ENCODE measurements at places on chromosomes 1 and 21.
A peak's percentile ranks its signal among the peaks of the same experiment; 100 is the strongest.

- DNase-seq, result no peak
Measured at GRCh38 chr21:41258617-41259016, 58.0 kb upstream of the FAM3B start.

GRCh38 chr1:155760751-155761475 lies 72.0 kb downstream of the DAP3 start:
- no peak for DNase-seq

DNA sequence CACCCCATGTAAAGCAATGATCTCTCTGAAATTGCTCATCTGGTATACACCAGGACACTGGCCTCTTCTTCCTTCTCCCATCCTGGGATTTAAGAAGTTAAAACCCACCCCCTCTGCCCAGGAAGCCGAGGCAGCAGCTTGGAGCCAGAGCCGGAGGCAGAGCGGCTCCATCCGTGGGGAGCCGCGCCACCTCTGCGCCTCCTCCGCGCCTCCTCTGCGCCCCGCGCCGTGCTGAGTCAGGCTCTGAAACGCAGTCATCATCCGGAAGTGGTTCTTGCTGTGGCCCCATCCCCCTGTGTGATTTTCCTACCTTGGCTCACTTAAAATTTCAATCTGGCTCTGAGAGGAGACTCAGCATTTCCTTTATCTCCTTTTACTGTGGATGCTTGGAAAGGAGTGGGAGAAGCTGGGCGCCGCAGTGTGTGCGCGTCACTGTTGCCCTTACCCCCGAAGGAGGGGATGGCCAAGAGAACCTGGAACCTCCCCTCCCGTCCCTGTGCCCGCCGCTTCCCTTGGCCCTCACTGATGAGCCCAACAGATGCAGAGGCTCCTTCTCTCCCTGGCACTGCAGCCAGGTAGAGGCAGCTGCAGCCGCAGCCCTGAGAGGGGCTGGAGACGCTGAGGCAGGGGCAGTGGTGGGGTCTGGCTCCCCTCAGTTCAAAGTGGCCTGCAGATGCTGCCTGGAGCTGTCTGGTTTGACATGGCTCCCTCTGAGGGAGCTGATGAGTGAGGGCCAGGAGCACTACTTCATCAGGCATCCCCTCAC lies 15.3 kb upstream of the NPHP4 start:
- DNase-seq, result no peak

DNA sequence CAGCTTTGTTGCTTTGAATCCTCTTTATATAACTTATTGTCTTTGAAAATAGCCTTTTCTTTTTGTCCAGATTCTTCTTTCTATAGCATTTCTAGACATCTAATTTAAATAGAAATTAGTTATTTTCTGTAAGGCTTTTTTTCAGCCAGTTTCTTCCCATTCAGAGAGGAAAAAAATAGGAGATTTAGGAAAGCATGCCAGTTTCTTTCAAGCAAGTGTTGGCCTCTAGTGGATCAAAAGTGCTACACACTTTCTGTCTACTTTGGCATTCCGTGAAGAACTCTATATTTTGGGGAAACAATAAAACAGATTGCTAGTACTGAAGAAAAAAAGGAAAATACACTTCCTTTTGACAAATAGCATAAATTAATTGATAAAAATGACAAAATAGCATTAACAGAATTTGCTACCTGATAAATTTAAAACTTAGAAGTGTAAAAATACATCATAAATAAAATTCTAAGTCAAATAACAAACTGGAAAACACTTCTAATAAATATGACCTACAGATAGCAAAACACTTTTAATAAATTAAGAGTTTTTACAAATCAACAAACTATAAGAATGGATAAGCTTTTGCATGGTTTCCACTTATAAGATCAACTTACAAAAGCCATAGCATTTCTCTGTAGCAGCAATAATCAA lies 13.1 kb upstream of the EXO1 start:
- DNase-seq, result no peak

- no peak for DNase-seq
Measured at GRCh38 chr21:42421018-42421793, 17.5 kb downstream of the UBASH3A start.

GRCh38 chr1:1120096-1120495 lies 4.2 kb upstream of the C1orf159 start:
- no peak for DNase-seq

DNA sequence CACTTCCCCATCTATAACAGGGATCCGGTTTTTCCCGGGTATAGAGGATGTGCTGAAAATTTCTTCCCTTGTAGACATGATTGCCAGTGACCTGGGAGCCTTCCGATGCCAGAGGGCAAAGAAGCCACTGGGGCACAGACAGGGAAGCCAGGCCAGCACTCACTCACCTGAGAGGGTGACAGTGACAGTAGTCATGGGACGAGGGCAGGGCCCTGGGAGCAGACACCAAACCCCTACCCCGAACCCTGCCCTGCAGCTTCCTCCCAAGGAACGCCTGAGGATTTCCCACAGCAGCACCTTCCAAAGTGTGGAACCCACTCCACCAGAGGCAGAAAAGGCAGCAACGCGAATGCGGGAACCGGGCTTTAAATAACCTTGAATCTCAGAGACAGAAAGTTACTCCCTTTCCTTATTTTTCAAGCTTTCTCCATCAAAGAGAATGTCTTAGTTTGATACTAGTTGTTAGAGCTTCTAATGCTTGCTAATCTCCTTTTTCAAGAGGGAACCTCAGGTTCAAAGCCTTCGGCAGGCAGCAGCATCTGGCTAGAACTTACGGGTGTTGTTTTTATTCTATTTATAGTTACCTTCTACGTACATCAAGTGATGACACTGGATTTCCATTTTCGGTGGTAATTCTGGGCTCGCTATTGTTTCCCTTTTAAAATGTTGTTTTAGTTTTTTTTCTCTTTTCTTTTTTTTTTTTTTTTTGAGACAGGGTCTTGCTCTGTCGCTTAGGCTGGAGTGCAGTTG lies 2.8 kb downstream of the DDOST start:
- DNase-seq, result no peak

- no peak for DNase-seq
Measured at GRCh38 chr1:24536391-24536840, 19.5 kb upstream of the NCMAP start.

DNA sequence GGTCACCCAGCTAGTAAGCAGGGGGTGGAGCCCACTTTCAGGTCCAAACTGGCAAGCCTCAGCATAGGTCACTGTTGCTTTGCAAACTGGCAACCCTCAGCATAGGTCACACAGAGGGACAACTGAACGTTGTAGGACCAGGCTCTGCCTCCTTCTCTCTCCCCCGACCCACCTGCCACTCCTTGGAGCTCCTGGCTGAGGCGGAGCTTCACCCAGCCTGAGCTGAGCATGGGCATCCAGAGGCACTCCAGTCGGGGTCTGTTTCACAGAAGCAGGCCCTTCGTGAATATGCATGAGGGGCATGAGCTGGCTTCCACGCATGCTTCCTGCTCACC lies 24.2 kb downstream of the CAPZB start:
- DNase-seq, result no peak

GRCh38 chr21:39064325-39065012 lies 118.8 kb downstream of the PSMG1 start:
- DNase-seq, result no peak

- no peak for DNase-seq
Measured at GRCh38 chr1:65079941-65080340, 68.1 kb upstream of the AK4 start.

DNA sequence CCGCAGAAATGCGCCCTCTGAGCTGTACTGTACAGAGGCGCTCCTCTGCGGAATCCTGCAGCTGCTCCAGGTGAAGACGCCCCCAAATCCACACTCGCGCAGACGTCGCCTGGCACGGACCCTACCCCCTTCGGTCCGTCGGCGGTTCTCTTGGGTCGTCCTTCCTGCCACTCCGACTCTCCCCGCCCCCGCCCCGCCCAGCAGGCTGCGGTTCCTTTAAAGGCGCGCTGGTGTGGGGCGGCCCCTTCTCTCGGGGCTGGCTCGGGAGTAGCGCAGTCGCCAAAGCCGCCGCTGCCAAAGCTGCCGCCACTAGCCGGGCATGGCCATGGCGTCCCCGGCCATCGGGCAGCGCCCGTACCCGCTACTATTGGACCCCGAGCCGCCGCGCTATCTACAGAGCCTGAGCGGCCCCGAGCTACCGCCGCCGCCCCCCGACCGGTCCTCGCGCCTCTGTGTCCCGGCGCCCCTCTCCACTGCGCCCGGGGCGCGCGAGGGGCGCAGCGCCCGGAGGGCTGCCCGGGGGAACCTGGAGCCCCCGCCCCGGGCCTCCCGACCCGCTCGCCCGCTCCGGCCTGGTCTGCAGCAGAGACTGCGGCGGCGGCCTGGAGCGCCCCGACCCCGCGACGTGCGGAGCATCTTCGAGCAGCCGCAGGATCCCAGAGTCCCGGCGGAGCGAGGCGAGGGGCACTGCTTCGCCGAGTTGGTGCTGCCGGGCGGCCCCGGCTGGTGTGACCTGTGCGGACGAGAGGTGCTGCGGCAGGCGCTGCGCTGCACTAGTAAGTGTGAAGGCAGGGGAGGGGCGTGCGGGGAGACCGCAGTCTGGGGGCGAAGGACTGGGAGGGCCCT lies at the start of gene RASSF5:
Gene RASSF5, plus strand, starts transcription at position 248 of the 846 bp plus-strand sequence. Its CDS starts 72 bp downstream, at position 320.
- peak; percentile 69 for DNase-seq

GRCh38 chr1:94515296-94515947 lies 26.1 kb downstream of the F3 start:
- no peak for DNase-seq

DNA sequence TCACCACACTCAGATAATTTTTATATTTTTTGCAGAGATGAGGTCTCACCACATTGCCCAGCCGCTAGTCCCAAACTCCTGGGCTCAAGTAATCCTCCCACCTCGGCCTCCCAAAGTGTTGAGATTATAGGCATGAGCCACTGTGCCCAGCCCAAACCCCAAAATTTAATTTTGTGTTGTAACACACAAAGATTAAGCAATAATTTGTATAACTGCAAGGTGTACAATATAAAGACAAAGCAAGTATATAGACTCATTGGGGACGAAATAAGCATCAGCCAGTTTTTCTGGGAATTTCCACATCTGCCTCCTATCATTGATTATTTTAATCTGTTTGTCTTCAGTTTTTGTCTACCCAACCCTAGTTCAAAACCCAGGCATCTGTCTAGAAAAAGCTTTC lies 42.7 kb downstream of the ST7L start:
- no peak for DNase-seq

- DNase-seq, result no peak
Measured at GRCh38 chr1:4149281-4149680, 249.2 kb upstream of the C1orf174 start.

- DNase-seq, result no peak
Measured at GRCh38 chr1:157137408-157138219, 581 bp downstream of the ETV3 start.

- DNase-seq, result no peak
Measured at GRCh38 chr21:41925767-41926116, 28.1 kb downstream of the C2CD2 start.

- no peak for DNase-seq
Measured at GRCh38 chr1:189432753-189433152, 1044.9 kb downstream of the BRINP3 start.

- no peak for DNase-seq
Measured at GRCh38 chr1:173301507-173301906, 94.4 kb upstream of the TNFSF4 start.

Data from HuH-7.5 (cell line).